ENCODE measurements at places on chromosomes 2 and 18.

DNA sequence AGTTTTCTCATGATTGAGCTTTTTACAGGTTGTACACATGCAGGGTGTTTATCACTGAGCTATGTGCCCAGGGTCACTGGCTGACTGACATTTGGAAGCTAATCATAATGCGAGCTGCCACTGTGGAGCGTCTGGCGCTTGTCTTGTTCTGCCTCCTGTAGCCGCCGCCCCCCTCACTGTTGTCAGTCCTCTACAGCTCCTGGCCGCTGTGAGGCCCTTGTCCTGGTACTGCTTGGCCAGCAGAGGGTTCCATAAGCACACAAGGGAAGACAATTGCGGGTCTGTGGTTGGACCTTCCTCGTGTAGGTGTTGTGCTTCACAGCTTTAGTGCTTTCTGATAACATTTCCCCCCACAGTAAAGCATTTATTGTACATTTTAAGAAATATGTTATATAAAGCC is 105.6 kb upstream of the LDLRAD4 start:
- no peak for DNase-seq

DNA sequence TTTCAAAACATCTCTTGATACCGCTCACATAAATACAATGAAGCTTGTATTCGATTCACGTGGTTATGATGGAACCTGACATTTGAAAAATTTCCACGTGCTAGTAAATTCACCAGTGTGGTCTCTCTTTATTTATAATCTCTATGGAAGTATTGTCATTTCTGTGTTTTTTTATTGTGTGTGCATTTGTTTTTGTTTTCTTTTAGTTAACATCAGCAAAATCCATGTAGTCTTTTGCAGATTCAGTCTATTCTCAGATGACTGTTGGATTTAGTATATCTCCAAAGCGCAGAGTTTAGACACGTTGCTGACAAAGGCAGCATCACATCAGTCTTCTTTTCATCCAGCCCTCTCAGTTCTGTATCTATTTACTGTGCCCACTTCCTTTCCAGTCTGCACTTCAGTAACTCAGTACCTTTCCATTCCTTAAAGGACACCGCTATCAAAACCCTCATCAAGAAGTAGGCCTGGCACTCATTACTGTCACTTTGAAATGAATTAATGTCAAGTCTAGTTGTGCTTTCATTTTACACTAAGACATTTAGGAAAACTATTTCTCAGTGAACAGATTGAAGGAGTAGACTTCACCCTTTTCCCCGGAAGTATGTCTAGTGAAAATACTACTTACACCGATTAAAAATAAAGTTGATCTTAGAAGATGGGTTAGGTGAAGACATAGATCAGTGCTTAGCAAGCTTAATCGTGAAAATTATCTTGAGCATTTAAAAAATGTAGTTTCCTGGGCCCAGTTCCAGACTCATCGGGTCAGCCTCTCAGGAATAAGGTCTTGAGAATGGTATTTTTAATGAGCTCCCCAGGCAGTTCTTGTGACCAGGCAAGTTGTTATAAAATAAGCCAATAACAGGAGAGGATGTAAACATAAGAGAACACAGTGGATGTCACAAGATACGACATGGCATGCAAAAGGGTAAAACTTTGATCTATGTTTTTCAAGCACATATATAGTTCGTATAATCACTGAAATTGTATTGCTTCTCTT is 506.8 kb upstream of the ZEB2 start:
- no peak for DNase-seq

GRCh38 chr2:16167870-16168426 is 227.6 kb downstream of the MYCN start:
- no peak for DNase-seq

DNA sequence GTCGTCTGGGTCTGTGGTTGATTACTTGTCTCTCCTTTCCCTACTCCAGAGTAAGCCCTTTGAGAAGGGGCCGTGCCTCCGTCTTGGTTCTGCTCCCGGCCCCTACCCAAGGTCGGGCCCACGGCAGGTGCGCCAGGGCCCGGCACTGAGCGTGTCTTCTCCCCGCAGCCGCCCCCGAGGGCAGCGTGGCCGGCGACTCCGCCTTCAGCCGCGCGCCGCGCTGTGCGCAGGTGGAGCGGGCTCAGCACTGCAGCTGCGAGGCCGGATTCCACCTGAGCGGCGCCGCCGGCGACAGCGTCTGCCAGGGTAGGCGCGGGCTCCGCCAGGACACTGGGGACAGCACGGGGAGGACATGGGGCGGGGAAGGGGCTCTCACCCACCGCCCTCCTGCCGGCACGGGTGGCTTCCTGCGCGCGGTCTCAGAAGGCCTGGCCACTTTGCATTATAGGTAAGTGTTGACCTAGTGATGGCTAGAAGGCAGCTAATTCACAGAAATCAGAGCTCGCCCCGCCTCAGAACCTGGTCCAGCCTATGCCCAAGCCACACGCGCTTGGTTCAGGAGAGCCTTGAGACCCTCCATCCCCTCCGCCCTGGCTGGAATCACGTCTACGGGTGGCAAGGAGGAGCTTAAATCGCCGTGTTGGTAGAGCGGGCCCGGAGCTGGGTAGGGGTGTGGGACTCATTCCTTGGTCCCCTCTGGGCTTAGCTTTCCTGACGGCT is 43.5 kb downstream of the FBLN7 start:
- DNase-seq: peak; percentile 61

GRCh38 chr18:68533641-68534040 is 181.3 kb downstream of the TMX3 start:
- no peak for DNase-seq

DNA sequence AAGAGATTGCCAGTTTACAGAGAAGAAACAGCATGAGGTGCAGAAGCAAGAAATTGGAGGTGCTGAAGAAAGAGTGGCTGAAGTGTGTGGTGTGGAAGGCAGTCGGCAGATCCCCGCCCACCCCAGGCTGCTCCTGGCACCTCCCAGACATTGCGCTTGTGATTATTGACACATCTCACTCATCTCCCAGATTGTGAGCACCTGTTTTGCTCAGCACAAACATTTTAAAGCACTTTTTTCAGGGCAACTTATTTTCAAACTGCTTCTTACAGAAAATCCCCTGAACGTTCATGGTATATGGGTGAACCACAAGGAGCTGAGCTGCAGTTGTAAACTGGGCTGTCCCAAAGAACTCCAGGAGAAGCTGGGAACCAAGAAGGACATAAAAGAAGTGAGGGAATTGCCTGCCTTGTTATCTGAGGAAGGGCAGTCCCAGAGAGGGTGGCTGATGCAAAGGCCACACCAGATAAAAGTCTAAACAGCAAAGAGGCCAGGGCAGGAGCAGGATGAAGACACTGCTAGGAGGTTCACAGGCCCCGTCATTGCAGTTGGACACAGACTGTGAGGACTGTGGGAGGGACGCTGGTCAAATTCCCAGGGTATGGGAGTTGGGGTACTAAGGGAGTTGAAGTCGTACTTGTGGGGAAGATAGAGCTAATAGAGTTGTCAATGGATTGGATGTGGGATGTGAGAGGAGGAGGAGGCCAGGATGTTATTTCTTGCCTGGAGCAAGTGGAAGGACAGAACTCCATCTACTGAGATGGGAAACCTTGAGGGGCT is 65.1 kb downstream of the INPP4A start:
- DNase-seq: no peak

DNA sequence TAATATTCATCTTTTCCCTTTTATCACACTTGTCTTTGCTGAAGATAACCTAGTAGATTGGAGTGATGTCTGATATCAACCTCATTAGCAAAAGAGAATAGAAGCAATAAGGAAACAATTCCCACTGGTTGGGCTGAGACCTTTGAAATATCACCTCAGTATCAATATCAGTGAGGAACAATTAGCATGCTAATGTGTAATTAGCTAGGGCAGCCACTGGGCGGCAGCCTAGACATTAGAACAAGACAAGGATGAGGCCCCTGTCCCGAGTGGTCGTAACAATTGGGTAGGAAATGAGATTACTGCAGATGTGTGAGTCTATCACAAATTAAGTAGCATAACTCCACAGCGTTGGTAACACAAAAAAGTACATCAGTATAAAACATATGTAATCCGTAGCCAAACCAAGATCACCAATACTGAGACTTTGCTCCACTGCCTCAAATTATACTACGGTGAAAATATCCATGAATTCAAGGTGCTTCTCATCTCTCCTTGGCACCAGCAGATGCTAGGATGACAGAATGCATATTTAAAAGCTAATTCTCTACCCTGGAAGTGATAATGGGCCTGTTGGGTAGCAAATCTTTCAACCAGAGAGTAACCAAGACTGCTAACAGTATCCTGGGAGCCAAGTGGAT is 99.1 kb downstream of the ALPK2 start:
- DNase-seq: peak; percentile 76

DNA sequence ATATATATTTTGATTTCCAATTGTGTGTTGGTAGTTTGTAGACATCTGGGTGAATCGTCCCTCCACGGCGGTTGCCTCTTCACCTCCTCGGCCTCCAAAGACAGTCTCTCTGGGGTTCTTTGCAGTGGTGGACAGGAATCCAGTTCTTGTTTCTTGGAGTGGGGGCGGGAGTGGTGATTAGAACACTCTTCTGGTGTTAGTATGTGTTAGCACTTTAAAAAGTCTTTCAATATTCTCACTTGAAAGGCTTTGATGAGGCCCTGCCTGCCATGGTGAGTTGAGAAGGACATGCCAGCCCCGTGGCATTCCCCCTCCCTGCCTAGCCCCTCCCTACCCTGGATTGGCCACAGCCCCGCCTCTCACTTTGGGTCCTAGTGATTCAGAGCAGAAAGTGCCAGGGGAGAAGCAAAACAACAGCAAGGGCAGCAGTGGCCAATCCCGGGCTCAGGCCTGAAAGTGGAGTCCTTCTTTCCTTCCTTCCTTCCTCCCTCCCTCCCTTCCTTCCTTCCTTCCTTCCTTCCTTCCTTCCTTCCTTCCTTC is 316.8 kb upstream of the HS6ST1 start:
- no peak for DNase-seq

DNA sequence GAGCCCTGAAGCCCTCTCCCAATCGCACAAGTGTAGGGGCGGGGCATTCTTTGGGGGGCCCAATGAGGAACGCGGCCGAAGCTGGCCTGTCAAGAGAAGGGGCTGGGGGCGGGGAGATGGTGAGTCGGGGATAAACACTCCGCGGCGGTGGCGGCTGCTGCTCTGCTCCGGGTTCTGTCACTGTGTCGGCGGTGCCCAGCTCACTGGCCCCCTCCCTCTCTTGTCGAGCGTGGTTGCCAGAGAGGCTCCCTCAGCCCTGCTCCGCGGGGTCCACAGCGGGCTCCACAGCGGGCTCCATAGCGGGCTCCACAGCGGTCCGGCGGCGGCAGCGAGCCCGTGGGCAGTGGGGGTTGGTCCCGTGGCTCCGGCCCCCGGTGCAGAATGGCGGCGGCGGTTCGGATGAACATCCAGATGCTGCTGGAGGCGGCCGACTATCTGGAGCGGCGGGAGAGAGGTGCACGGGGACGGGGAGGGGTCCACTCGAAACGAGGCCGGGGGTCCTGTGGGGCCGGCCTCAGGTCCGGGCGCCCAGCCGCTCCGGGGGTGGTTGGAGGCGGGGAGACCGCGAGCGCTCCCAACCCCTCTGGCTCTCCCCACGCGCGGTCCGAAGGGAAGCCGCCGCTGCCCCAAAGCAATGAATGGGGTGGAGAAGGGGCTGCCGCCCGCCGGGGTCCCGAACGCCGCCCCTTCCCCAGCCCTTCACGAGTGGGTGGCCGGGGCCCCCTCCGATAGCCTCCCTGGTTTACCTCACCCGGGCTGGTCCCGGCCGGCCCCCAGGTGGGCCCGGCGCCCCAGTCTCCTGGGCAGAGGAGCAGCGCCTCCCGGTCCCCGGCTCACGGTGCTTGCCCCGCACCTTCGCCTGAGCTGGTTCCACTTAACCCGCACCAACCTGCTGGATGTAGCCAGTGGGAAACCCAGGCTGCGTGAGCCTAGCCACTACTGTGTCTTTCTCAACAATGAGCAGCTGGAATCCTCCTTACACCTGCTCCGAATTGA is at the start of gene MXD1:
MXD1 (plus strand) TSS at position 160 of the 996 bp plus-strand sequence; CDS start at position 382, 222 bp downstream.
- no peak for DNase-seq

DNA sequence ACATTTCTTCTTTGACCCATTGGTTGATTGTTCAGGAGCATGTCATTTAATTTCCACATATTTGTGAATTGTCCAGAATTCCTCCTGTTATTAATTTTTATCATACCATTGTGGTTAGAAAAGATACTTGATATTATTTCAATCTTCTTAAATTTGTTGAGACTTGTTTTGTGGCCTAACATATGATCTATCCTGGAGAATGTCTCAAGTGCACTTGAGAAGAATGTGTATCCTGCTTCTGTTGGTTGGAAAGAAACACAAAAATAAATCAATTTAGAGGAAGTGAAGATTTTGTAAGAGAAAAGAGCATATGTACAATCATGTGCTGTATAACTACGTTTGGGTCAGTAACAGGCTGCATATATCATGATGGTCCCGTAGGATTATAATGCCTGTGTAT is 118.6 kb upstream of the CDC42EP3 start:
- DNase-seq: no peak

- DNase-seq: no peak
These were observed 18.4 kb downstream of the SLC4A3 start for GRCh38 chr2:219645631-219646527.

DNA sequence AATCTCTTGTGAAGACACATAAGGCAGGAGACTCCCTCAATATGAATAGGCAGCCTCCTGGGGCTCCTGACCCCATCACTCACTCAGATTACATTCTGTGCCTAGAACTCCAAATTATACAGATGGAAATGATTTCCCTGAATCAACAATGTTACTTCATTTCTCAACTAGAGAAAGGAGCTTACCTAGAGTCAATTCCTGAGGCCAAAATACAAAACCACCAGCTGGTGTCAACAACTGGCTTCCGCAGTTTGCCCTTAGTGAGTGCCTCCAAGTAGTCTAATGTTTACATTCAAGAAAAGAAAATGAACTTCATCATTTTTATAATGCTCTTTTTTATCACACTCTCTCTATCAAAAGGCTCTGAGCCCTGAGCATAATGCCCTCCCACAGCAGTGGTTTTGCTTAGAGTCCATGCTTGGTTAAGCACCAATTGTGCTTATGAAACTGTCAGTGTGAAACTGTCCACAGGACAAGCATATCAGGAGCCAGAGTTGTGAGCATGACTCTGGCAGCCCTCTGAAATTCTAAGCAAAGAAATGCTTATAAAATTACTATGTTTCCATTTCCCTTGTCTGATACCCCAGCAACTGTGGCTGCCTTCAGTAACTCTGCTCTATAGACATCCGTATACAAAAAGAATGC is 305.7 kb upstream of the PKDCC start:
- DNase-seq: no peak

DNA sequence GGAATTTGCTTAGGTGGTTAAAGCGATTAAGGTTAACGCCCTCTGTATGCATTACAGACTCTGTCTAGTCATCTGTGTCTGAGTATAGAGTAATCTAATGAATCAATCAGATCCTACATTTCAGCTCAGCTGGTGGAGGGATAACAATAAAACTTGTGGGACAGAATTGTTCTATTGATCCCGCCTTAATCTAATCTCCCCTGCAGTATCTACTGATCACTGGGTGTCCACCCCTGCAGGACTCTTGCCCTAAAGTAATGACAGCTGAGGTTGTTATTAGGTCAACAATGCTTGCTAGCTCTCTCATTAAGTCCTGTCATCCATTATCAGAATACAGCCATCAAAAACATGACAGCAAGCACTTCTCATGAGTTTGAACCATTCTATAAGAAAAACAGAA is 462.6 kb upstream of the TMEFF2 start:
- no peak for DNase-seq

- DNase-seq: peak; percentile 24
These were observed 8.9 kb downstream of the KRTCAP3 start for GRCh38 chr2:27451095-27451494.
